HL-60 (cell line): ENCODE measurements at places on chromosomes 12 and 14.

DNA sequence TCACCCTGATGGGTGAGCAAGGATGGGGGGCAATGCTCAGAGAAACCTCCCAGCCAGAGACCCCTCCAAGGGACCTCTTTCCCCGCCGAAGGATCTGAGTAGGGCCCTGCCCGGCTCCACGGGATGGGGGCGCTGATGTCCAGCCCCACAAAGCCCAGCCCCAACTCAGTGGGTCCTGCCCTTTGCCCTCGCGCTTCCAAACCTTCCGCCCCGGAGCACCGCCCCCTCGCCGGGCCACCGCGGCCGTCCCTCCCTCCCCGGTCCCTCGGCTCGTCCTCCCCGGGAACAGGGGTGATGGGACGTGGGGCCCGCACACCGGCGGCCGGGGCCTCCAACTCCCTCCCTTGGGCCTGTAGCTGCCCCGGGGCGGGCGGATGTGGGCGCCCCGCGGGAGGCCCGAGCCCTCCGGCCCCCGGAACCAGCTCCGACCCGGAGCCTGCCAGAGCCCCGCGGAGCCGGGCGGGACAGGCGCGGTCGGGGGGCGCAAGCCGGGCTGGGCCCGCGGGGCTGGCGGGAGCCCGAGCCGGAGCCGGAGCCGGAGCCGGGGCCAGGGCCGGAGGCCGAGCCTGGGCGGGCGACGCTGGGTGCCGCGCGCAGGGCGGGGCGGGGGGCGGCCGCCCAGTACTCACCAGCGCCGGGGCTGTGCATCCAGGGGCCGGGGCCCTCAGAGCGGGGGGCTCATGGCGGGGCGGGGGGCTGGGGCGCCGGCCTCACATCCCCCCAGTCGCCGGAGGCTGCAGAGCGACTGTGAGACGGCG is 386 bp downstream of the HDAC7 start:
- DNase-seq, result no peak

DNA sequence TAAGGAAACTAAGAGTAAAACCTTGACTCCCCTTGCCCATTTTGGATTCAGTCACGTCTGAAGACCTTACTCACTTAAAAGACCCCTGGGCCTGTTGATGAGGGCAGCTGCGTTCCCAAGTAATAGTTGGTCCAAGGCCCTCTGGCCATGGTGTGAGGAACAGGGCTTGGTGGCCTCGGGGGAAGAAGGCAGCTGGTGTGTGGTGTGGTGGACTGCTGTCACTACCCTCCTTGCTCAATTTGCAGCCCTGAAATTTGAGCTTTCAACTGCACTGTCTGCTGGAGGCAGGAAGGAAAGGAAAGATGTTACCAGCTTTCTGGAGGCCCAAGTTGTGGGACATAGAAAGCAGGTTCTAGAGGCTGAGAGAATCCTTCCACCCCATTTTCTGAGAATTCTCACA is 128.2 kb downstream of the SLC38A6 start:
- no peak for DNase-seq

GRCh38 chr12:125579916-125580315 is 514.7 kb downstream of the AACS start:
- DNase-seq, result no peak

GRCh38 chr14:104294983-104295680 is 156.7 kb downstream of the KIF26A start:
- DNase-seq, result no peak

GRCh38 chr14:101821528-101821927 is 60.0 kb downstream of the PPP2R5C start:
- no peak for DNase-seq

GRCh38 chr12:109624467-109624866 is 50.9 kb downstream of the MVK start:
- DNase-seq, result no peak

GRCh38 chr12:69701826-69702225 is 2.7 kb upstream of the BEST3 start:
- DNase-seq, result no peak

- no peak for DNase-seq
Measured at GRCh38 chr14:95237121-95237957, 80.0 kb upstream of the DICER1 start.

DNA sequence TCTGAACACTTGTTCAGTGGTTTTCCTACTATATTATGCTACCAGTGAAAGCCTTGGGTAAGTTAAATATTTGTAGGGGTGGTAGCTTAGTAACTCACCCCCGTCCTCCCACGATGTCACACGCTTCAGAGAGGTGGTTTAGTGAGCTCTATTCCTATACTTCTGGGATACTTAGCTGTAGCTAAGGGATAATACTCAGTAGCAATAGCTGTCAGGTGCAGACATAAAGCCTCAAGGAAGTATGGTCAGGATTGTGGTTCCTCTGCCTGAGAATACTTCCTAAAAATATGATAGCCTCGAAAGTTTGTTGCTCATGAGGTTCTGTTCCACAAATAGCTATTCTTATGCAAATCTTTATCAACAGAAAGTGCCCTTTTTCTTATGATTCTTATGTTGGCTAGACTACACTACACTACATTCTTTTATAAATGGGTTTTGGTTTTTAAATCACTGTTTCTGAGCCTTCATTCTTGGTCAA is 11.9 kb downstream of the DLST start:
- no peak for DNase-seq

GRCh38 chr12:73452672-73453469 is 1084.8 kb upstream of the ATXN7L3B start:
- DNase-seq, result no peak

DNA sequence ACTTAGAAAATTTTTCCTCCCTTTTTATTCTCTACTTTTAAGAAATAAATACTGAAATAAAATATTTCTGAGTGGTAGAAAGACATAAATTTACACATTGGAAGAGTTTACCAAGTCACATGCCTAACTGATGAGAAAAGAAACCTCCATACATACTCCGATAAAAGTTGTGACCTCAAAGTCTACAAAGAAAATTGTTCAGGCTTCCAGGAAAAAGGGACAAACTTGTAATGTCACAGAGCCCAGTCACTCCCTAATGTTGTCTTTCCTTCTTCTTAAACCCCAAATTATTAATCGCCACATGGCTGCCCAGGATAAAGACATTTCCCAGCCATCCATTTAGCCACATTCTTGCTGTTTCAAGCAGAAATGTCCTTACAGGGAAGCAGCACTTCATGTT is 455.3 kb downstream of the MDGA2 start:
- DNase-seq, result no peak

DNA sequence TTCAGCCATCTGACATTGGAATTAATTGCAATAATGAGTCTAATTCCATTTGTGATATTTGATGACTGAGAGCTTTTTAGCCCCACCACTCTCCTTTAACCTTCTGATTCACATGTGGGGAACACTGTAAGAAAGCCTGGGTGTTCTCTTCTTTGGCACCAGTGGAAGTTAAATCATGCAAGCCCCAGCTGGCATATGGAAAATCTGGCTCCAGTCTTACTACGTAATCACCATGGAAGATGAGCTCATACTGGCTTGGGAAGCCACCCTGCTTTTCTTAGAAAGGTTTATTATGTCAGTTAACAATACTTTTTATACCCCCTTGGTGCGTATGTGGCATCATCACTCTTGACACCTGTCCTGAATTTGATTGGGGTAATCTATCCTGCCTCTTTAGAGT is 479.3 kb downstream of the SLC16A7 start:
- DNase-seq, result no peak

DNA sequence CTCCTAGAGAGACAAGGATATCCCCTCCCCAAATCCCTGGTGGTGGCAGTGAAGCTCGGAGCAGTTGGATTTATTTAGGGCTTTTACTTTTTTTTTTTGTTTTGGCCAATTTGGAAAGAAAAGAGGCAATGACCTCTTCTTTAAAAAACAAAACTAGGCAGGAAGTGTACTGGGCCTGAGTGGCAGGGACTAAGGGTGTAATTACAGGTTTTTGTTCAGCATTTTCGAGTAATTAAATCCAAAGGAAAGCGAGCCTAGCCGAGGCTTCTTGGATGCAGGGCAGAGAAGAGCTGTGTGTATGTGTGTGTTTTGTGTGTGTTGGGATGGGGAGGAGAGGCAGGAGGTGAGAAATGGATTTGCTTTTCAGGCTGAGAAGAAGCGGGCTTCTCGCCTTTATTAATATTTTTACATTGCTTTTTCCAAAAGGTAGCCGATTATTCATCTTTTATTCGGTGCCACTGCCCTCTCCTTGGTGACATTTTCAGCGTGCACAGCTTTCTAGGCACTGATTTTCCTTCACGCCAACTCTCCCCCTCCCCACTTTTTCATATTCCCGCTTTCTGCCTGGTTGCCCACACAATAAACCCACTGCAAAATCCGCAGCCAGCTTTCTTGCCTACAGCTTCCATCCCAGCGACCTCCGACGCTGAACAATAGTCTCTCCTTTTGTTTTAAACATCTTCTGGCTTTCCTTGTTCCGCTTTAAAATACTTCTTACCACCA is 8.9 kb upstream of the IRF2BPL start:
- DNase-seq, result no peak

DNA sequence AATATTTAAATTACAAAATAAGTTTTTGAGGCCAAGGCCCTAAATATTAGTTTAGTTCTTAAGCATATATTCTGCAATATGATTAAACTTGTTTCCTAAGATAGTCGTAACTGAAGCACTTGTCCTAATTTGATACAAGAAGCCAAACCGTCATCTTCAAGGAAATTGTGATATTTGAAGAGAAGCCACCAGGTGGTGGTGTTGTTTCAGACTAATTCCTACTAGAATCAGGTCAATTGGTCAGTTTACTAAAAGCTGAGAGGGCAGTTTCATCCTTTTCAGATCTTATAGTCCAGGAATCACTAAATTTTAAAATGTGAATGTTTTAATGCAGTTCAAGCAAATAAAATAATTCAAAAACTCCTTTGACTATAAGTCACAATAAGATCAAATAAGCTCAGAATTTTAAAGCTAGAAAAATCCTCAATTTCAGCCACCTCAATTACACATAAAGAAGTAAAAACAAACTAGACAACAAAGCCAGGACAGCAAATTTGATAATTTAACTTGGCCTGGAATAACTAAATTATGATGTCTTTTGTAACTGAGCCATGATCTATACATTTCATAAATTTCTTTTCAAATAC is 7.1 kb upstream of the ARL1 start:
- peak; percentile 45 for DNase-seq

- no peak for DNase-seq
Measured at GRCh38 chr12:101780599-101780998, 41.3 kb upstream of the SYCP3 start.
